ENCODE measurements at places on chromosomes 7 and 10.

- no peak for DNase-seq
Measured at GRCh38 chr7:142788303-142789289, 17.8 kb downstream of the PRSS2 start.

DNA sequence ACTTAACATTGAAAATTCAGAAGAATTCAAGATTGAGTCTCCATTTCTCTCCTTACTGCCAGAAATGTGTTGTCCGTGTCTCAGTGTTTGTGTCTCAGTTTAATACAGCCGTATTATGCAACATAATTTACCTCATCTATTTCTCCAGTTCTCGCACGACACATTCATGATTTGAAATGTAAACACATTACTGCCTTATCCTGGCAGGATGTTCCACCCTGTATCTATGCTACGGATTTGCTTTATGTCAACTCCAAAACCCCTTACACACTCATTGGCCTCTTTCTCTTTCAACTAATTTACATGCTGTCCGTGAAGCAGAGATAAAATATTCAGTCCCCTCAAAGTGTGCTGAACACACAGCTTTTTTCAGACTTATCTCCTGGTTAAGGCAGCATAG, 653.7 kb upstream of the SEMA3D start:
- no peak for DNase-seq

- no peak for DNase-seq
Measured at GRCh38 chr10:104351061-104351702, 2.5 kb upstream of the CFAP58 start.

DNA sequence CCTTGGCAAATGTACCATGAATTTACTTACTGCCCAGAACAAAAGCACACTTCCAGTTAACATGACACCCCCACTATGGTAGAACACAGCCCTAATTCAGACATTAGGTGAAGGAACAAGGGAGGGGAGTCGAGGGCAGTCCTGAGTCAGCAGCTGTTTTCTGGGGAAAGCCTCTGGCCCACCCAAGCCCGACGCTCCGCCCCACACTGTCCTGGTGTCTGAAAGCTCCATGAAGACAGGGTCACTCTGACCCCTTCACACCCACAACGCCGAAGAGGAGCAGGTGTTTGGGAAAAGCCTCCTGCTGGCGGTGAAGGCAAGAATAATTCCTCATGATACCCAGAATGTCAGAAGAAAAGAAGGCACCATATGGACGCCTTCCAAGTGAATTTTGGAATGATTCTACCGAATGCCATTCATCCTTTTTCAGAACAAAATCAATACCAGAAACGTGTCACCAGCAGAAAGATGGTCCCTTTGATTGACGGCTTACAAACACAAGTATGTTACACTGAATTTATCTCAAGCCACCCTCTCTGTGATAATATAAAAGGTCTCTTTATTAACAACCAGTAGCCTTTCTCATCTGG, 172.1 kb downstream of the DIP2C start:
- no peak for DNase-seq

DNA sequence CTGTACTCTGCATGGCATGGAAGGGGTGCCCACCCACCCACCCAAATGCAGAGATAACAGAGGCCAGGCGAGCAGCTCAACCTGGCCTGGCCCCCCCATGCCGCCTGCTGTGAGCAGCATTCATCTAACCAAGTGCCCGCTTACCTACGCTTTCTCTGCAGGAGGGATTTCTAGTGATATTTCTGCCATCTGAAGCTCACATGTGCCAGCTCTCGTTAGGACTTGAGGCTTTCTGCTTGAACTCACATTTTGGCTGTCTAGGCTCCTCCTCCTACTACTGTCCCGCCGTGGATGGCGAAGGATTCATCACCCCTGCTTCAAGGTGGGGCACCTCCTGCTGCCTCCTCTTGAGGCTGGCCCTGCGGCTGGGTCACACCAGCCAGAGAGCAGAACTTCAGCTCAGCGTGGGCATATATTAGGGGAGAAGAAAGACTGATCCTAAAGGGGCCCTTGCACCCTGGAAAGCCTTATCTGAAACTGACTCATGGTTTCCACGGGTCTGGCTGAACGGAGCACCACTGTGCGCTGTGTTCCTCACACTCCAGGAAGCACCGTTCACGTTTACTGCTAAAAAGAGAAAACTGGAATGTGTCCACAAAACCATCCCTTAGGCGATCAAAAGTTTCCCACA, 45.5 kb downstream of the CTBP2 start:
- no peak for DNase-seq

GRCh38 chr7:94697035-94697974, 41.4 kb upstream of the SGCE start:
- no peak for DNase-seq

DNA sequence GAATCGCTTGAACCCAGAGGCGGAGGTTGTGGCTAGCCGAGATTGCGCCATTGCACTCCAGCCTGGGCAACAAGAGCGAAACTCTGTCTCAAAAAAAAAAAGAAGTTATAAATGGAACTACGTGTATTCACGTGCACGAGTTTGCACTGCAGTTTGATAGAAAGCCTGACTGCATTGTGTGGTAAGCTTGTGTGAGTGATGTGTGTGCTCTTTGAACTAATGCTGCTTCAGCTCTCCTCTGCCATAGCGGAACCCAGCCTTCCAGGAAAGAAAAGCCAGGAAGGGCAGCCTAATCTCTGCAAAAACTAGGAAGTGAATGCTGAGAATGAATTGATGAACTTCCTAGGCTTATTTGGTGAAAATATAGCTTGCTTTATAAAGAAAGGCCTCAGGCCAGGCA, 15.6 kb upstream of the MKRN1 start:
- DNase-seq, result no peak

GRCh38 chr7:36278069-36278619, 111.5 kb upstream of the ANLN start:
- no peak for DNase-seq

GRCh38 chr10:131810036-131810804, 90.6 kb upstream of the PPP2R2D start:
- DNase-seq, result no peak

DNA sequence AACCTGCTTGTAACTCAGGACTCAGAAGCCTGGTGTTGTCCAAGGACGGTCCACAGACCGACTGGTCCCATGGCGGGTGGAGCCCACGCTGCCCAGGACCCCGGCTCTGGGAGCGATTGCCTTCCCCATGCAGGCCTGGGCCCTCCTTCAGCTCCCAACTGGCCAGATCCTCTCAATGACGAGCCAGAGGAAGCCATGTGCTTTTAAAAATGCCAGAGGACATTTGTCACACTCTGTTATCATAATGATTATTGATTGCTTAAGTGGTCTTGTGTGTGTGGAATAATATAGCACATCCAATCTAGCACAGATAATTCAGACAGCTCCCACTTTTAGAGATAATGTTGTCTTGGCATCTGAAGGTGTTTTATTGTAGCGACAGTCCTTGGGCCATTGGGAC, 22.6 kb upstream of the OGDHL start:
- no peak for DNase-seq

DNA sequence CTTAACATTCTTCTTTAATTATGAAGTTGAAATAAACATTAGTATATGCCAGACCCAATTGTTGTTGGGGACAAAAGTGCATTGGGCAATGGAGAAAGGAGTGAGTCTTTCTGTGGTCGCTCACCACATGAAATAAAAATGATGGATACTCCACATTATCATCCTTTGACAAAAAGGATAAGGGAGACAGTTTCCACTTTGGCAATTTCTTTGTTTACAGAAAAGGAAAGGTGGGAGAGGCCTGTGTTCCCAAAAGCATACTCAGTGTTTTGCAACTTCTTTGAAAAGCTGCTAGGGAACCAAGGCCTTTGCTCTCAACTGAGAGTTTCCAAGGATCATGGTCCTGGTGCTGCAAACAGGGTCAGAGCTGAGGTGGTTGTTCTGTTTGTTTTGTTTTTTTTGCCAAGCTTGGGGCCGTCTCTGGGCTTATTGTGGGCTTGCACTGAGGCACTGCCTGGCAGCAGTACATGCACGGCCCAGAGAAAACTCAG, 341.9 kb downstream of the TNS3 start:
- no peak for DNase-seq

- DNase-seq, result peak; percentile 40
Measured at GRCh38 chr10:77173615-77174461, 463.8 kb downstream of the KCNMA1 start.

Measured in stimulated activated CD4-positive, alpha-beta T cell treated with anti-CD3 and anti-CD28 coated beads, Interleukin-1b, Interleukin-23, amount 100 ng/mL, for 24 hours (primary cell).